ENCODE measurements at places on chromosomes 2 and 18.

DNA sequence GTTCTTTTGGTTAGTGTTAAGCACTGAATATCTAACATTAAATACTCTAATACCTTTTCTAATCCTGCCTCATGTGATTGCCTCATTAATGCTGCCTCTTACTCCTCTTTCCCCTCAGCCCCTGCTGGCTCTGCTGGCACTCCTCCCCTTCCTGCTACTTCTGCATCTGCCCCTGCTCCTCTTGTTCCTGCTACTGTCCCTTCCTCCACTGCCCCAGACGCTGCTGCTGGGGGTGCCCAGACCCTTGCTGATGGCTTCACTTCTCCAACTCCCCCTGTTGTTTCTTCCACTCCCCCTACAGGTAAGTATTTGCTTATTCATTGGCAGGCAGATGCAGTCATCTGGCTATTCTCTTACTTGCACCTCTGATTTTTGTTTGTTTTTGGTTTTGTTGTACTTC, 68.5 kb downstream of the ABI2 start:
- no peak for DNase-seq

GRCh38 chr2:23452853-23453420, 68.0 kb downstream of the KLHL29 start:
- DNase-seq: no peak

- DNase-seq: peak; percentile 49
Observed at GRCh38 chr18:56869189-56869777, 218.1 kb downstream of the WDR7 start.

- DNase-seq: no peak
Observed at GRCh38 chr2:13474538-13474937, 757.8 kb downstream of the TRIB2 start.

DNA sequence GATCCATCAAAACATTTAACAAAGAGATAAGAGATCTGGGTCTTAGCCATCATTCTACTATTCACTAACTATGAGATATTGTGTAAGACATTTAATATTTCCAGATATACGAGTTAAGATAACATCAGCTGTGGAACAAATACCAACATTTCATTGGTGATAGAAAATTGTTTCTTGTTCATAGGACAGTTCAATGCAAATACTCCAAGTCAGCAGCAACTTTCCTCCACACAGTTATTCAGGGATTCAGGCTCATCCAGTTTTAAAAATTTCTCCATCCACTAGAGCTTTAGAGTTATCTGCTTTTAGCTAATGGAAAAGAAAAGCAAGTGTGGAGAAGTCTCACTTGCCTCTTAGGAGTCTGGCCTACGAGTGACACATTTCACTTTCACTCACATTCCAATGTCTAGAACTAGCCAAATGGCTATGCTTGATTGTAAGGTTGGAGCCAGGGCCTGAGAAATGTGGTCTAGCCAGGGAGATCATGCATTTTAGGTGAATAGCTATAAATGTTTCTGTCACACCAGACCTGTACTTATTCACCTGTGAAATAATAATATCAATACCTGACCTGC, 119.3 kb upstream of the MAPRE2 start:
- DNase-seq: no peak

DNA sequence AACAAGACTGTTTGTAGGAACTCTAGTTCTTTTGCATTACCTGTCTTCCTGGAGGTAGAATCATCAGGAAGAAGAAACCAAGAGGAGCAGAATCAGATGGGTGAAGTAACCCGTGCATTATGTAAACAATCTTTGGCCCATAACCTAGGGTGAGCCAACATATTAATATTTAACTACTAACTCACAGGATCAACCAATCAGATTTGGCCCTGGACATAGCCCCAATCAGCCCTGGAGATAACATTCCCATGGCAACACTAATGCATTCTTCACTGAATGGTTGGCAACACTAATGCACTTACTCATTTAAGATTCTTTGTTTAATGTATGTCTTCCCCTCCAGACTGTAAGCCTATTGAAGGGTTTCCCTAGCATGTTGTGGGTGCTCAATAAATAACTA, 72.0 kb upstream of the CTAGE1 start:
- no peak for DNase-seq

DNA sequence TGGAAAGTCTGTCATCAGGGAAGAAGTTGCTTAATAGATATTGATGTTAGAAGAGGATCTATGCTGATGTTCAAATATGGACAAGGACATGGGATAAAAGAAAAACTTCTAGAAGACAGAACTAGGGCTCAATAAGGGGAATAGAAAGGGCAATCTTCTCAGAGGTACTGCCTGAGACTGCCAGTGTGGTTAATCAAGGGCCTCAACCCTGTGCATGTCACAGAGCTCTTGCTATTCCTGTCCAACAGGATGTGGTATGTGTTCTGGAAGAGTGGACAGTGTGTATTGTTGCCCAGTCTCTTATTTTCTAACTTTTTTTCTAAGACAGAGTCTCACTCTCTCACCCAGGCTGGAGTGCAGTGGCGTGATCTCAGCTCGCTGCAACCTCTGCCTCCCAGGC, 27.8 kb upstream of the RNF125 start:
- no peak for DNase-seq

GRCh38 chr2:39484206-39484605, 47.1 kb upstream of the MAP4K3 start:
- no peak for DNase-seq

- DNase-seq: no peak
Observed at GRCh38 chr2:32310577-32310976, 32.9 kb downstream of the YIPF4 start.

GRCh38 chr18:57772387-57772799, 30.7 kb downstream of the ATP8B1 start:
- no peak for DNase-seq

DNA sequence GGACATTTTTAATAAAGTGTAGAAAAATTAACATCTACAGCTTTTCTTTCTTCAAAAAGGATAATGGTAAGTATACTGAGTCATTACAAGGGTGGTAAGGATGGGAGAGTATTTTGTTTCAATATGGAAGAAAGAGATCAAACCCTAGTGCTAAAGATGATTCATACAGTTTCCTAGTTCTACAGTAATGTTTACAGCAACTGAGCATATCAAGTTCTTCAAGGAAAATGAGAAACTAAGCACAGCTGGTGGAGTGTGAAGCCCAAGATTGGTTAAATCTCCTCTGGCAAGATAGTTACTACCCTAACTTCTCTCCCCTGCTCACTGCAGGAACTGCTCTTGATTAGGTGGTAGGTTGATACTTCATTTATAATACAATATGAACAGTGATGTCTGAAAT, 467.5 kb downstream of the XIRP2 start:
- no peak for DNase-seq

DNA sequence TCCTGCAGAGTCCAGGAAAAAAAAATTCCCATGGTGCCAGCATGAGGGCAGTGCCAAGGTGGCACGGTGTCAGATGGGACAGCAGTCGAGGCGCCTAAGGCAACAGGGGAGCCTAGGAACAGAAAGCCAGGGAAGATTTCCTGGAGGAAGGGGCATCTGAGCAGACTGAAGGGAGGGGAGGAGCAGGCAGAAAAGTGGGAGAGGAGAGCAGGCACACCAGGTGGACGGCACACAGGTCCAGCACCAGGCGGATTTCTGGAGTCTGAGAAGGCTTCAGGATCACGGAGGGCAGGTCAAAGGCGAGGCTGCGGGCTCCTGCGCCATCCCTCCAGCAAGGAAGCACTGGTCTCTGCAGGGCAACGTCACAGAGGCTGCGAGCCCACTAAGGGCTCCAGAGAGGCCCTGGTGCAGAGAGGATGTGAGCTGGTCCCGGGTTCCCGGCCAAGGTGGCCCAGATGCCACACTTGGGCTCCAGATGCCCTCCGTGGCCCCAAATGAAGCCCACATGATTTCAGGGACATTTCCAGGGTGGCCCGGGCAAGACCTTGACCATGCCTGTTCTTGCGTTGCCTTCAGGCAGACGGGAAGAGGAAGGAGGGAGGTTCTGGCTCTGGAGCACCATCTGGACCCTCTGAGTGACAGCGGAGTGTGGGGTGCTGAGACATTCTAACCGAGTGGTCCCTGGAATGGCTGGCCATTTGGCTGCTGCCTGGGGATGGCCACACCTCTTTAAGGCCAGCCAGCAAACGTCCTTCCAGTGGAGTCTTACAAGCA, 4.1 kb downstream of the HS6ST1 start:
- no peak for DNase-seq

DNA sequence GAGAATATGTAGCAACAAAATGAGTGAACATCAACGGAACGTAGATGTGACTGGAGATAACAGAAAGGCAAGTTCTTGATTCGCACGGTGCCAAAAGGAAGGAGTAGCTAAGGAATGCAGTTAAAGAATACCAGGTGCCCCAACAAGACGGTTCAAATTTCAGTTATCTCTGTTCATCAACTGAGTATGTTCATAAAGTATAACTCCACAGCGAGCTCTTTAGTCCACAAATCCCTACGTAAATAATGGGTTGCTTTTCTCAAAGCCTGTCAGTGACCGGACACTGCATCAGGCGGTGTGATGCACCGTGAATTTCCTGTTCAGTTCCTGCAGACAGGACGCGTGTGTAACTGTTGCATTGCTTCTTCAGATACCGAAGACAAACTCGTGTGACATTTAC, 91.8 kb downstream of the NOL10 start:
- DNase-seq: no peak

DNA sequence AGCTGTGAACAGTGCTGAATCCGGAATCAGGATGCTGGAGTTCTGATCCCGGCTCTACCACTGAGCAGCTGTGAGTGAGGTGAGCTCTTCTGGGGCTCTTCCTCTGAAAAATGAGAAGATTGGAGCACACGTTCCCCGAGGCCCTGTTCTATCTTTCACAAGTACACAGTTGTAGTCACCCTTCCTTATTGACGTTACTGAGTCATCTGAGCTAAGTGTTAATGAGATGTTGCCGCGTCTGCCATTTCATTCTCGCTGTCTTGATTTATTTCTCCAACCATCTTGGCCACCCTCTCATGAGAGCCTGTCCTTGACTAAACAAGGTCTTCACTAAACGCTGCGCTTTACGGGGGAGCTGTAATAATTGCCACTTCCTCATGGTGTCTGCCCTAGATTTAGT, 31.9 kb upstream of the EFR3B start:
- DNase-seq: peak; percentile 40

GRCh38 chr2:74548285-74548899, 5.3 kb downstream of the LOXL3 start:
- DNase-seq: no peak

DNA sequence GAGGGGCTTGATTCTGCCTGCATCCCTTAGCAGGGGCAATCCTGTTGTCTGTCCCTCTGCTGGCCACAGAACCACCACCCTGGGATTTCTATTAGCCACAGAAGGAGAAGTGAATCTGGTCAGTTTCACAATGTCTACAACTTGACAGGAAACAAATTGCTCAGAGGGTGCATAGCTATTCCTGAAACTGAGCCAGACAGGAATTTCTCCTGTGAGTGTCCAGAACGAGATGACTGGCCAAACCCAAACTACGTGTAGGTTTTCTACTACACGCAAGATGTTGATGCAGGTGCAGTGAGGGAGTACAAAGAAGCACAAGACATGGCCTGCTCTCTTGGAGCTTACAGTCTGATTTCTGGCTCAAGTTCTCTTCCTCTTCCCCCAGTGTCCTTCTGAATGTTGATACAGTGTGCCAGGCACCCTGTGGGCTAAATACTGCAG, 201.9 kb downstream of the CLIP4 start:
- no peak for DNase-seq

DNA sequence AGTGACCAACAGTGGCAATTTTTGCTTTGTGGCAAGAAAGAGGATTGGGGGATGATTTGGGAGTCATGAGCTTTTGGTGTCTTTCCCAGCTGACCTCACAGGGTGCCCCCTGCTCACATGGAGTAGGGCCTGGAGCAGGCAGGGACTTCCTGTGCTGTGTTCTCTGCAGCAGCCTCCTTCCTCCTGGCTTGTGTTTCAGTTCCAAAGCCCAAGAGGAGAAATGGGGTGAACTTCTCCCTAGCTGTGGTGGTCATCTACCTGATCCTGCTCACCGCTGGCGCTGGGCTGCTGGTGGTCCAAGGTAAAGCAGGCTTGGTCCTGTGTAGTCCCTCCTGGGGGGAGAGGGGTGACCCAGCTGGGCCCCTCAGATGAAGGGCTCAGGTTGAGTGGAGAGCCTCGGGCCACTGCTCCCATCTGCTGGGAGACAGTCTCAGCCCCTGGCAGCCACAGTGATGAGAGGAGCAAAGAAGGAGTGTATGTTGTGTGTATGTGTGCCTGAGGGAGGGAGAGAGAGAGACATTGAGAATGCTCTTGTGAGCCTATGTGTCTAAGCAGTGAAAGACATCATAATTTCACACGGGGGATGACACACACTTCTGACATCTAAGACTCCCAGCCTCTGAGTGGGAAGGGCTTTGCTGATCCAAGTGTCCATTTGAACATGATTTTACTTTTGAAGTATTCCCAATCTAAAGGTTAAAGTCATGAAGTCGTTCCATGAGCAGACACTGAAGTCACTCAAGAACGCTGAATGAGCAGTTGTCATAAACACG, 27.2 kb downstream of the MARCO start:
- no peak for DNase-seq

GRCh38 chr18:63099091-63099840, 220.3 kb downstream of the BCL2 start:
- no peak for DNase-seq

DNA sequence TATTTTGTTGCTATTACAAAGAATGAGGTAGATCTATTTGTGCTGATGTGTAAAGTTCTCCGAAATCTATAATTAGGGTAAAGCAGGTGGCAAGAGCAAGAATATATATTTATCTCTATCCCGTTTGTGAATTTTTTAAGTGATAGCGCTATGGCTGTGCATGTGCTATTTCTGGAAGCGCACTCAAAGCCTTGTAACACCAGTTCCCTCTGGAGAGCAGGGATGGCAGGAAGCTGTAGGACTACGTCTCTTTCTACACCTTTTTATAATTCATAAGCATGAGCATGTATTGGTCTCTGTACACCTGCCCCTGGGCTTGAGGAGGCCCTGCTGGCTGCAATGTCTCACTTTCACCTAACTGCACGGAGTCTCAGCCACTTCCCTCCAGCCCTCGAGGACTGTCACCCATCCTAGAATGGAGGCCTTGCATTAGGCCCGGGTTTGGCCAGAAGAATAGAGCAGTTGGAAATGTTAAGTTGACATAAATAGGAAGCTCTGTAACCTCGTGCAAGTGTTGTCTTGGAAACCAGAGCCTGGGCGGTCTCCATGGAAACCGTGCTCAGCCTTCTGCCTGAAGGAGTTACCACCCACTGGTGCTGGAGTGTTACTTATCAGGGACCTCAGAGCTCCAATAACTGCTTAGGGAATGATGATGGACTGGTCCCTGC, 20.9 kb downstream of the ITM2C start:
- no peak for DNase-seq
